Activated T-cell treated with anti-CD3 and anti-CD28 coated beads for 24 hours (primary cell): ENCODE measurements at places on chromosomes 5 and 9.

DNA sequence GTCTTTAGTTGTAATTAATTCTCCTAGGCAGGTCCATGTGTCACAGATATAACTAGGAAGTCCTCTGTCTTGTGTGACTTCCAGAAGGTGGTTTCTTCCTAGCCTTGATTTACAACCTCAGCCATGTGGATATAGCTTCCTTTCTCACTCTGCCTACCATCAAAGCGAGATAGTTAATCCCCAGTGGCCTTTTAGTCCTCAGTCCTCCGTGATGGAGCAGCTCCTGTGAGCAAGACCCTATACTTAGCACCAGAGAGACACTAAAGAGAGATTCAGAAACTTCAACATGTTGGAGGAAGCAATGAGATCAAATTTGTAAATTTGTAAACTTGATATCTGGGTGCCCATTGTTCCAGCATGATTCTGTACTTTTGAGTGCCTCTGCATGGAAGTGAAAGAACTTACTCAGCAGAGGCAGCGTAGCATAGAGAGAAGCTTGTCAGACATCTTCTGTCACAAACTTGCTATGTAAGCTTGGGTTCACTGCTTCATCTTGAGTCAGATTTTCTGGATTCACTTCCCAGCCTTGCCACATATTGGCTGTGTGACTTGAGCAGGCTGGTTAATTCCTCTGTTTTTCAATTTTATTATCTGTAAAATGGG lies 170.2 kb upstream of the NR3C1 start:
- DNase-seq, result no peak

GRCh38 chr9:92424340-92424739 lies at the start of gene OMD:
TSS of gene OMD (minus strand) at chr9:92424471. CDS start at chr9:92417558, 6,913 bp downstream.
- no peak for DNase-seq

GRCh38 chr5:94901191-94901979 lies 282.9 kb downstream of the SLF1 start:
- DNase-seq, result no peak

GRCh38 chr5:14161825-14162556 lies 18.8 kb downstream of the TRIO start:
- DNase-seq, result no peak

- DNase-seq, result no peak
Measured at GRCh38 chr9:123302348-123303214, 34.2 kb upstream of the STRBP start.

DNA sequence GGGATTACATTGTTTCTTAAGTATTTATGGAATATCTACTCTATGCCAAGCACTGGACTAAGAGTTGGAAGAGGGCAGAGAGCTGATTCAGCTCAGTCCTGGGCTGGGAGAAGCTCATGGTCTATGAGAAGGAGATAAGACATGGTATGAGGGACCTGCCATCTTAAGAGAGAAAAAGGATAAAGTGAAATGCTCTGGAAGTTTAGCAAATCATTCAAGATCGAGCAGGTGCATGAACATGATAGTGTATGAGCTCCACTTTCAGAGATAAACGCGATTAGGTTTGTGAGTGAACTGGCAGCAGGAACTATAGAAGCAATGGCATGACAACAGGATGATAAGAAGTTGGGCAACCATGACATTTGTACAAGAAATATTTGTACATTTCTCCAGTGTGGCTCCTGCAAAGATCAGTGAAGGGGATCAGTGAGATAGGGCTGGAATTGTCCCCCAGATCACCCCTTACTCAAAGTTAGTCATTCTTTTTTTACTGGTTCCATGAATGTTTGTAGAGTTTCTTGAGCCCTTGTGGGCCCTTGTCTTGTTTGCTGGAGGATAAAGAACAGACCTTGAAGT lies 26.6 kb upstream of the CCDC180 start:
- no peak for DNase-seq

GRCh38 chr9:33123407-33124031 lies 43.6 kb downstream of the B4GALT1 start:
- DNase-seq, result no peak

- no peak for DNase-seq
Measured at GRCh38 chr5:81187885-81188284, 45.2 kb upstream of the CKMT2 start.

DNA sequence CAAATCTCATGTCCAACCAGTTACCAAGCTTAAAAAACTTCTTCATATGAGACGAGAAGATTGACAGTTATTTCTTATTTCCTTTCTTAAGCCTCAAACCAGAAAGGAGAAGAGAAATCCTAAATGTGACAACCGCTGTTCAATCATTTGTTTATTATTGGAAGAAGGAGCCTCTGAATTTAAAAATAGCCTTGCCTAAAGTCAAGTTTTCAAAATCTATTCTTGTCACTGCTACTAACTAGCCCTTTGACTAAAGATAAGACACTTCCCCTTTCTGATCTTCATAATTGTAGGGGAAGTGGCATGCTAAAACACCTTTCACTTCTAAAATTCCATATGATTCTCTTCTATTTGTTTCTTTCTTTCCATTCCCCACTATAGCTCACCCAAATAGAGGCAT lies 106.2 kb upstream of the EMB start:
- DNase-seq, result no peak

- DNase-seq, result no peak
Measured at GRCh38 chr5:159713254-159713653, 203.0 kb upstream of the ADRA1B start.

- no peak for DNase-seq
Measured at GRCh38 chr5:72619251-72619650, 112.0 kb upstream of the ZNF366 start.

- no peak for DNase-seq
Measured at GRCh38 chr5:32843531-32843895, 132.4 kb downstream of the NPR3 start.
